ENCODE measurements at places on chromosomes 13 and 19. TPM values are rescaled to one million over a fixed set of nuclear protein-coding genes. Genes with fewer than 3 reads are reported as not detected.
A peak's percentile ranks its signal among the peaks of the same experiment; 100 is the strongest.

- peak overlapping the region; percentile 99 for H3K27ac ChIP-seq
- no peaks in the 10 kb centered on the region for H3K36me3 ChIP-seq
- H3K27me3 ChIP-seq: no peaks in the 10 kb centered on the region
- peak; percentile 89 for DNase-seq
- H3K4me3 ChIP-seq: peak overlapping the region; percentile 68
Observed at GRCh38 chr19:40716031-40716481, 630 bp downstream of the COQ8B start.

PABPC3 gene
- 1.0 TPM for total RNA-seq

- DNase-seq: no peak
- H3K27me3 ChIP-seq: no peaks in the 10 kb centered on the region
- no peak overlapping the region for H3K4me3 ChIP-seq
- H3K36me3 ChIP-seq: no peaks in the 10 kb centered on the region
Observed at GRCh38 chr19:13343514-13343913, 162.8 kb downstream of the CACNA1A start.

DOHH gene
- 10.4 TPM for total RNA-seq

- no peak for DNase-seq
- no peak overlapping the region for H3K27ac ChIP-seq
- H3K27me3 ChIP-seq: no peaks in the 10 kb centered on the region
- H3K4me3 ChIP-seq: no peak overlapping the region
Observed at GRCh38 chr19:55597501-55597921, 1.8 kb downstream of the FIZ1 start.

- no peaks in the 10 kb centered on the region for H3K27me3 ChIP-seq
- no peak overlapping the region for H3K4me3 ChIP-seq
- no peak overlapping the region for H3K27ac ChIP-seq
- no peaks in the 10 kb centered on the region for H3K4me1 ChIP-seq
Observed at GRCh38 chr13:110134801-110135200, 172.2 kb downstream of the COL4A1 start.

- no peak overlapping the region for H3K27ac ChIP-seq
- no peak for DNase-seq
- no peaks in the 10 kb centered on the region for H3K27me3 ChIP-seq
- no peak overlapping the region for H3K4me3 ChIP-seq
Observed at GRCh38 chr13:45180713-45181601, 19.9 kb downstream of the KCTD4 start.

All from uterus (tissue), 4 donors.